Spleen (tissue), 13 donors: ENCODE measurements at places on chromosomes 1 and 21. TPM values are rescaled to one million over a fixed set of nuclear protein-coding genes. Genes with fewer than 3 reads are reported as not detected.

- DNase-seq, result no peak
These were observed 24.7 kb upstream of the ITLN2 start for GRCh38 chr1:160979286-160979685.

DNA sequence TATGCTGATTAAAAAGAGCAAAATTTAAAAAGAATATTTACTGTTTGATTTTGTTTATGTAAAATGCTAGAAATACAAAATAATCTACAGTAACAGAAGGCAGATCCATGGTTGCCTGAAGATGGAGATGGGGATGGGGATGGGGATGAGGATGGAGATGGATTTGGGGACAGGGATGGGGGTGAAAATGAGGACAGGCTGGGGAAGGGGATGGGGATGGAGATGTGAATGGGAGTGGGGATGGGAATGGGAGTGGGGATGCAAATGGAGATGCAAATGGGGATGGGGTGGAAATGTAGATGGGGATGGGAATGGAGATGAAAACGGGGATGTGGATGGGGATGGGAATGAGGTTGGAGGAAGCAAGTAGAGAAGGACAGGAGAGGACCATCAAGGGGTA, 252.2 kb downstream of the PLPP3 start:
- no peak for DNase-seq

DNA sequence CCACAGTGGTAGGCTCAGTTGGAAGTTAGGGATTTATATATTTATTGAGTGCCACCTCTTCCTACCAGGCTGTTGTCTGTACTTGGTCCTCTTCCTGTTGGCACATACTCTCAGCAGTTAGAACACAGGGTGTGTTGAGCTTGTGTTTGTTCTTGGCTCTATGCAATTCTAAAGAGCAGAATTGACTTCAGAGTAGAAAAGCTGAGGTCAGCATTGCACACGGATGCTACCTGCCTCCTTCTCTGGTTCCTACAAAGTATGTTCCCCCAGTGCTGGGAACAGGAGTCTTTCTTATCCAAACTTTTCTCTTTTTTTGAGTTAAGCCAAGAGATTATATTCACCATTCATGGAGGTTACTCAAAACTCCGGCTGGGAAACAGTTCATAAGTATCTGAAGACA, 16.5 kb upstream of the CD53 start:
- DNase-seq, result no peak

DNA sequence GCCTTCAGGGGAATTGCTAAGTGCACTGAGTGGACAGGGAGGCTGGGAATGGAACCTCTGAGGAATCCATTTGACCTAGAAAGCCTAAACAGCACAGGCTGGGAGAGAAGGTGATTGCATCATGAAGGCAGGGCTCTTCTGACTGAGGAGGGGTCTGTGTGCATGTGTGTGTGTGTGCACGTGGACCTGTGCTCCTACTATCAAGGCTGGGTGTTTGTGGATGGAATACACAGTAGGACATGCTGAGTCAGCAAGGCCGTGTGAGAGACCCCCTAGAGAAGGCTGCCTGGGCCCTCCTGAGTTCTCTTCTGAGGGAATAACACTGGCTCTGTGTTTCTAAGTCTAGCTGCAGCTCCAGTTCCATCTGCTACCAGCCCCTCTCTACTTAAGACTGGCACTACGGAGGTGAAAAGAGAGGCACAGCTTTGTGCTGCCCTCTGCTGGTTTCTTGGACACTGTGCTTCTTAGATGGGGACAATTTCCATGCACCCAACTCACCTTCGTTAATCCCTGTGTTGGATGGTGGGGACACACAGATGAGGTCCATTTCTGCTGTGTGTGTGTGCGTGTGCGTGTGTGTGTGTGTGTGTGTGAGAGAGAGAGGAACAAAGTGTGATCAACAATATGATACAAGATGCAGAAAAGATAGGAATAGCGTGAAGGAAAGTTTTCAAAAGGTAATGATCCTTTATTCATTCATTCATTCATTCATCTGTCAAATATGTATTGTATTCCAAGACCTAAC, 6.2 kb upstream of the EFCAB14 start:
- DNase-seq, result peak; percentile 82

DNA sequence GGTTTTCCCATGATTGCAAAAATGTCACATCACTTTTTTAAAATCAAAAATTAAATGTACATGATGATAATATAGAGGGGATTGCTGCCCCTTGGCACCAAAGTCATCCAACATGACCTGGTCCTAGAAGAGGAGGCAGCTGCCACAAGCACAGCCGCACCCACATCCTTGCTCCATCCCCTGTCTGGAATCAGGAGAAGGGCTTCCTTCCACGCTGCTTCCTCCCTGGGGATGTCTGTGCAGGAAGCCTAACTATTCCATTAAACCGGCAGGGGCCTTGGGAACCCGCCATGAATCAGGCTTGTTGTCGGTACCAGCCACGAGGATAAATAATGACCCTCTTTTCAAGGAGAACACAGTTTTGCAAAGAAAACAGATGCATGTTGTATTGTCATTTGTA, 68.7 kb upstream of the AJAP1 start:
- no peak for DNase-seq

GRCh38 chr1:31588751-31589515, 12.6 kb downstream of the TINAGL1 start:
- no peak for DNase-seq

GRCh38 chr1:101371259-101371658, 134.4 kb downstream of the S1PR1 start:
- no peak for DNase-seq

DNA sequence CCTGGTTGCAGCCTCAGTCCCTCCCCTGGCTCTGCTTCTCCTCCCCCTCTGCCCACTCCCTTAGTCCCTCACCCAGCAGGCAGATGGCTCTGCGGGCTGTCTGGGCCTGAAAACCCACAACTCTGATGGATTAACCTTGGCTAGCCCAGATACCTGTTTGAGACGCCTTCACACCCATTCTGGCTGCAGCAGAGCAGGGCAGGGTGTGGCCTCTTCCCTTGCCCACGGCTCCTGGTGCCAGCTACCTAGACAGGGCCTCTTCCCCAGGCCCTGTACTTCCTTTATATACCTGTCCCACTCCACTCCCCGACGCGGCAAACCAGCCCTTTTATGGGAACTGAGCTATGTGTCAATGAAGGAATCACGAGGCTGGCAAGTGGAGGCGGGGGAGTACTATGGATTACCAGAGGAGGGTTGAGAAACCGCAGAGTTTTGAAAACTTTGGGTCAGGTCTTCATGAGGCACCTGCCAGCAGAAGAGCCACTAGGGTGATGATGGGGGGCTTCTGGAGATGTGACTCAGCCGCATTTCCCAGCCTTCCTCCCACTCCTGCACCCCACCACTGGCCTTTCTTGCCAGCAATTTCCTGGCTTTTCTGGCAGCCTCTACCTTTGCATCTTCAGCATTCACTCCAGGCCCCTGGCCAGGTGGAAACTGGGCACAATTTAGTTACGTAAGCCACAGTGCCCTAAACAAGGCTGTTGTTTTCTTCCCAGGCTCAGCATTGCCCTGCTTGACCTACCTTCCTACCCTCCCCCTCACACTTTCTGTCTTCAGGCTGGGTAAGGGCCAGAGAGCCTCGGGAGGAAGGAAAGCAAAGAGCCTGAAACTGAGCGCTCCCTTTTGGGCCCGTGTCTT, at the start of gene CHI3L1:
Gene CHI3L1, minus strand, starts transcription at position 259 of the 858 bp plus-strand sequence. Its CDS starts 81 bp downstream, at position 178.
- peak; percentile 67 for DNase-seq

DNA sequence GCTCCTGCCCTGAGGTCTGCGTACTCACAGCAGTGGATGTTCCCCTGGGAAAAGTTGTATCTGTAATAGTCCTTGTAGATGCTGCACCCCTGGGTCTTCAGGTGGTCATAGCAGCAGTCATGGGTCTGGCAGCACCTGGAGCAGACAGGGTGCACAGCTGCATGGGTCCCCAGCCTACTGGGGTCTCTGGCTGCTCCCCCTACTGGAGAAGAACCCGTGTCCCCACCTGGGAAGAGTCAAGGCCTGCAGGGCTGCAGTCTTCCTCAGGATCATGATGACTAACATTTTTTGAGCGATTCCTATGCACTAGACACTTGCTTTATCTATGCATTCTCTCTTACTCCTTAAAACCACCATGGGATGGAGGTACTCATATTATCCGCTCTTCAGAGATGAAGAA, 3.9 kb downstream of the PLA2G2D start:
- DNase-seq, result no peak

DNA sequence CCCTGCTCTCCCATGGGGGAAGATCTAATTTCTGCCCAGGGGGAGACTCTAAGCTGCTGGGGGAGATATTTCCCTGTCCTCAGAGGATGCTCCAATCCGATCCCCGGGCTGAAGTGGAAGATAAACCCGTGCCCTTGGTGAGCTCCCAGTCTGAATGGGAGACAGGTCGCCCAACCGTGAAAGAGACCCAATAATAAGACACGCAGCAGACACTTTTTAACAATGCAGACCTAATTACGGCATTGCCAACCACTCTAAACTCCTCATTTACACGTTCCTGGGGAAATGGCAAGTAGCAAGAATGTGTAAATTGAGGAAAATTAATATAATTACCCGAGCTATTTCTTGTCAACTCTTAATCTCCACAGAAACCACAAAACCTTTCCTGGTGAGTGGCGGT, 48.7 kb upstream of the ACTL8 start:
- DNase-seq, result no peak

DNA sequence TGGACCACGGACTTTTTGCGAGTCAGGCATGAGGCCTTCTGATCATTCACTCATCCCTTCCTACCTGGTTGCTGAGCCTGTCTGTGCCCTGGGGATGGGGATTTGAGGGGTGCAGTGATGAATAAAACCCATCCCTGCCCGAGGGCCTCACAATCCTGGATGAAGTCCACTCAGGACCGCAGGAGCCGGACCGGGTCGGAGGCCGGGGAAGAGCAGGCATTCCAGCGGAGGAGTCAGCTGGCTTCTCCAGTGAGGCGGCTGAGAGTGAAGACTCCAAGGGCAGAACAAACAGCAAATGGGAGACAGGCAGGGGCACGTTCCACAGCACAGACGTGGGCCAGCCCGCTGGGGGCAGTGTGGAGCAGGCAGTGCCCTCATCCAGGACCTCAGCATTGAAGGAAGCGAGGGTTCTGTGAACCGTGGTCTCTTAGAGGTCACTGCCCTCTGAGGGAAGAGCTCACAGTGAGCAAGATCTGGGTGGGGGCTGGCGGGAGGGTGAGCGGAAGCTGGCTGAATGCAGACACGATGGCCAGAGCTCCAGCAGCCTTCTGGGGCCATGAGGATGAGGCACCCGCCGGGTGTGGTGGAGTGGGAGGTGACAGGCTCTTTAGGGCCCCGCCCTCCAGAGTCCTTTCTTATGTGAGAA, 10.9 kb upstream of the LRRC3 start:
- peak; percentile 69 for DNase-seq

- DNase-seq, result no peak
These were observed 78.6 kb downstream of the RGS2 start for GRCh38 chr1:192887426-192887825.

Gene MIXL1
- not detected for total RNA-seq

Gene RTCA
- total RNA-seq, result 33.1 TPM

Gene PRELP
- total RNA-seq, result 50.3 TPM

Gene KAZN
- total RNA-seq, result 138 TPM
